Activated CD8-positive, alpha-beta T cell treated with anti-CD3 and anti-CD28 coated beads for 36 hours (primary cell): ENCODE measurements at places on chromosomes 11 and 22.

DNA sequence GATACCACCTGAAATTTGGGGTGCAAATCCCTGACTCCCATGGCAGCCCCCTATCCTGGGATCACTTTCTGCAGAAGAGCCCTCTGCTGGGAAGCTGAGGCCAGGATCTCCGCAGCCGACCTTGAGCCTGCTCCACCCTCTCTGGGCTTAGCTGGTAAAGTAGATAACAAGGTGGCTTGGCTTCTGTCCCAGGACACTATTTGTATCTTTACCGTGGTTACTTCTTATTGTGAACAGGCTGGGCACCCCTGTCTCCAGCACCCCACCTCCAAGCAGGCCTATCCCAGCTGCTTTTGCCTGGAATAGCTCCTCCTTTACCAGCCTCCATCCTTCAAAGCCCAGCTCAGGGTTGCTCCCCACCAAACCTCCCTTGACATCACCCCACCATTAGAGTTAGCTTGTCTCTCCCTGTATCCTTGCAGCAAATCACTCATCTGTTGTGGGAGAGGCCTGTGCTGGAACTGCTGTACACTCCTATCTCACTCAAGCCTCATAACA, 35.2 kb upstream of the P2RY2 start:
- DNase-seq: no peak

DNA sequence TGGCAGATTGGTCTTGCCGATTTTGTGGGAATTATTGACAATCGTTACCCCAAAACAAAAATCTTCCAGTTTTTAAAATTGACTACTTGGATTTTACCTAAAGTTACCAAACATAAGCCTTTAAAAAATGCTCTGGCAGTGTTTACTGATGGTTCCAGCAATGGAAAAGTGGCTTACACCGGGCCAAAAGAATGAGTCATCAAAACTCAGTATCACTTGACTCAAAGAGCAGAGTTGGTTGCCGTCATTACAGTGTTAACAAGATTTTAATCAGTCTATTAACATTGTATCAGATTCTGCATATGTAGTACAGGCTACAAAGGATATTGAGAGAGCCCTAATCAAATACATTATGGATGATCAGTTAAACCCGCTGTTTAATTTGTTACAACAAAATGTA, 37.2 kb downstream of the IGLL1 start:
- no peak for DNase-seq

- DNase-seq: no peak
Observed at GRCh38 chr22:46061501-46062231, 84.7 kb upstream of the WNT7B start.

GRCh38 chr11:3194016-3194816, 24.4 kb downstream of the MRGPRG start:
- no peak for DNase-seq

DNA sequence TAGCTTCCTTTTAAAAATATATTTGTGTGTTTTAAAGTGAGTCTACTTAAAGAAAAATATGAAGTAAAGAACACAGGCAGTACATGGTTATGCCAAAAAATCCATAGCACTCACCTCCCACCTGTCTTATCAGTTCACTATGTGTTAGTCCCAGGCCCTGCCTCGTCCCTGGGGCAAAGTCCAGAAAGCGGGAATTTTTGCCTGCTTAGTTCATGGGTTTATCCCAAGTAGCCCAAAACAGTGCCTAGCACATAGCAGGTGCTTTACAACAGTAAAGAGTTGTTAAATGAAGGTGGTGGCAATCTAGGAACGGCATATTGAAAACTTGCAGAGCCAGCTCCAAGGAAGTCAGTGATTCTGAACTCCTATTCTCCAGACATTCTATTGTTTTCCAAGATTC, 154.0 kb downstream of the MN1 start:
- DNase-seq: no peak

DNA sequence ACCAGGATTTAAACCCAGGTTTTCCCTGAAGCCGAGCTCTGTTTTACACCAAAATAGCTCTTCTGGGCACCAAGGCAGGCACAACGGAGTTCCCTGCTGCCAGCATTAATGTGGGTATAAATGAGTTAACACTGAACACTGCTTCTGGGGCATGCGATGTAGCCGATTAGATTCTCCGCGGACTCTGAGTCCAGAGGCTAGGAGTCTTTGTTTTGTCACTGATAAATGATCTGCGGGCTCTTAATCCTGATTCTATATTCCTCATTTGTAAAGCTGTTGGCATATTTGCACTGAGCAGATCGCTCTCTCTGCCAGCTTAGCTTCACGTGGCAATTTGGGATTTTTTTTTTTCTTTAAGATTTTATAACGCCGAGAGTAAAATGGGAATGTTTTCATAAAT, 16.8 kb upstream of the LDLRAD3 start:
- no peak for DNase-seq

GRCh38 chr11:13679768-13680167, 11.3 kb downstream of the FAR1 start:
- DNase-seq: no peak

- no peak for DNase-seq
Observed at GRCh38 chr22:17808693-17809403, 34.6 kb upstream of the BID start.

GRCh38 chr11:3022982-3023381, 30.9 kb upstream of the NAP1L4 start:
- no peak for DNase-seq

DNA sequence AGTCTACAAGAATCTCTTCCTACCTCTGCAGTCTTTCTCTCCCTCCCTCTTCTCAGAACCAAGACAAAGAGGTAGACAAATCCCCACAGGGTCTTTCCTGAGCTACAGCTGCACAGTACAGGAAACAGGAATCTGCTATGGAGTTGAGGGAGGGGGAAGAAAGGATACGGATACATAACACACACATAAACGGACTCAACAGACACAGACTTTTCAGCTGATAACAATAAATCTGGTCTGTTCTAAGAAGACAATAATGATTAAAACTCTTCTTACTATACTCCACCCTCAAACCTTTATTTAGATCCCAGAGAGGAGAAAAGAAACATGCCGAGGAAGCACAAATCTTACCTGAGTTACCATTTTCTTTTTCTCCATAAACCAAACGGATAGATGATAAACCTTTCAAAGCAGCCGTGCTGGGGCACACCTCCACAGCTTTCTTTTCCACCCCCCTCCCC, 122.2 kb downstream of the APOL5 start:
- DNase-seq: no peak

GRCh38 chr11:3169255-3170043, 4.3 kb upstream of the OSBPL5 start:
- peak; percentile 72 for DNase-seq

GRCh38 chr22:24514241-24515026, 19.3 kb downstream of the UPB1 start:
- DNase-seq: no peak

- DNase-seq: no peak
Observed at GRCh38 chr11:12402691-12403120, 25.3 kb downstream of the PARVA start.

- no peak for DNase-seq
Observed at GRCh38 chr11:9662273-9662672, 1.6 kb upstream of the SWAP70 start.

- no peak for DNase-seq
Observed at GRCh38 chr22:30871391-30872284, 96.9 kb downstream of the MORC2 start.

- DNase-seq: no peak
Observed at GRCh38 chr11:12800032-12800671, 125.9 kb downstream of the TEAD1 start.

DNA sequence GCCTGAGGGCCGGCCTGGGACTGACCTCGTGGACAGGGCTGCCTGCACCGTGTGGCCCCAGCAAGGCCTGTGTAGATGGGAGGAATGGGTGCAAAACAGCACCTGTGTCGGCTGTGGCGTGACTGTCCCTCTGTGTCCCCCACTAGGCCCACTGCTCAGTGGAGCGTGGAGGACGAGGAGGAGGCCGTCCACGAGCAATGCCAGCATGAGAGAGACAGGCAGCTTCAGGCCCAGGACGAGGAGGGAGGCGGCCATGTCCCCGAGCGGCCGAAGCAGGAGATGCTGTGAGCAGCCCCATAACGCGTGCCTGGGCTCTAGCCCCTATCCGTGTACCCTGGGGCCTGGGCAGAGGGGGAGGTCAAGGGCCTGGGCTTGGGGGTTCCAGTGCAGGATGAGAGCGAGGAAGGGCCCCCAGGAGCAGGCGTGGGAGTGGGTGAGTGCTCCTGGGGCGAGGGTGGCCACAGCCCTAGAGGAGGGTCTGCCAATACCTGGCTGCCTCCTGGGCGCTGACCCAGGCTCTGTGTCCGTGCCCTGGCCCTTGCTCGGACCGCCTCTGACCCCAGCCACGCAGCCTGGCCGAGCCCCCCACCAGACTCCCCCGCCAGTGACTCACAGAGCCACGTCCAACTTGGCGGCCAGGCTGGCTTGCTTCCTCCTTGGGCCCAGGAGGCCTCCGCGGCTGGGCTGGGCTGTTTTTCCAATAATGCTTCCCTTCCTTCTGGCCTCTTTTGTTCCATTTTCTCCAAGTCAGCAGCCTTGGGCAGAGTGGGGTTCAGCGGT, 11.6 kb downstream of the PRR33 start:
- peak; percentile 0 for DNase-seq

GRCh38 chr11:120859552-120860295, 164.2 kb upstream of the TBCEL start:
- no peak for DNase-seq

GRCh38 chr11:105236664-105237063, 97.1 kb upstream of the CARD18 start:
- no peak for DNase-seq

DNA sequence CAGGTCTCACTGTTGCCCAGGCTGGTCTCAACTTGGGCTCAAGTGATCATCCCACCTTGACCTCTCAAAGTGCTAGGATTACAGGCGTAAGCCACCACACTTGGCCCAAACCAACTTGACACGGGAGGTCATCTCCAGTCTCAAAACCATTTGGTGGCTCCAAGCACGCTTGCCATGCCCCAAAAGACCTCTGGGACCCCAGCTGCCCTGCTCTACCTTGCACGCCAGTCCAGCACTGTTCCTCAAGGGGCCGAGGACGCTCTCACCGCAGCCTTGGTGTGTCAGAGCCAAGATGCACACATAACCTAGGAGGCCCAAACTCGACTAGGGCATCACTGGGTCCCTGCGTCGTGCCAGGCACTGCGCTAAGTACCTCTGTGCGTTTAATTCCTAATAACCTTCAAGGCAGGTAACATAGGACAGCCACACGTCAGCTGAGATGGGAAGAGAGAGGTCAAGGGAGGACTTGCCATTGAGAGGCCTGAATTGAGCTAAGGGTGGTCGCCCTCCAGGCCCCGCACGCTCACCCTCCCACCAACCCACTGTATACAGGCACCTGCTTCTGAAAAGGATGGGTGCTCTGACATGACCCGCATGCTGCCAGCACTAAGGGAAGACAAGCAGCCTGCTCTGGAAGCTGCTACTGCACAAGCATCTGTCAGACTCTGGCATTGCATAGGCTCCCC, 4.6 kb upstream of the GAS2L1 start:
- DNase-seq: no peak

GRCh38 chr11:73141031-73141308, 1.1 kb downstream of the FCHSD2 start:
- peak; percentile 59 for DNase-seq

DNA sequence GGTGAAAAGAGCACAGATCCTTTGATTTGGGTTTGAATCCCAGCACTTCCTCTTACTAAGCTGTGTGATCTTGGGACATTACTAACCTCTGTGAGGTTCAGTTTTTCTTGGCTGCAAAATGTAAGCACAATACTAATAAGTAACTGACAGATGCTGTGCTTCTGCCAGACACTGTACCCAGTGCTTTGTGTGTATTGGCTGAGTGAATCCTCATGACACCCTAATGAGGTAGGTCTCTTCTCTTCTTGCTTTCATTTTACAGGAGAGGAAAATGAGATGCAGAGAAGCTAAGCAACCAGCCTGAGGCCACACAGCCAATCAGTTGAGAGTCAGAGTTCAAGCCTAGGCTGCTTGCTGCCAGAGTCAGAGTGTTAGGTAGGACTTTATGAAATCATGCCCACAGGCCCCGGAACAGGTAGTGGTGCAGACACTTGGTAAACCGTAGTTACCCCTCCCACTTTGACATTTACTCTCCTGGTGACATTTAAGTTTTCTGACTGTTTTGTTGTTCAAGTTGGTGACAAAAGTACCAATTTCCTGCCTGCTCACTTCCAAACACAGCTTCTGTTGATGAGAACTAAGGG, 21.2 kb downstream of the PTPRJ start:
- peak; percentile 93 for DNase-seq

DNA sequence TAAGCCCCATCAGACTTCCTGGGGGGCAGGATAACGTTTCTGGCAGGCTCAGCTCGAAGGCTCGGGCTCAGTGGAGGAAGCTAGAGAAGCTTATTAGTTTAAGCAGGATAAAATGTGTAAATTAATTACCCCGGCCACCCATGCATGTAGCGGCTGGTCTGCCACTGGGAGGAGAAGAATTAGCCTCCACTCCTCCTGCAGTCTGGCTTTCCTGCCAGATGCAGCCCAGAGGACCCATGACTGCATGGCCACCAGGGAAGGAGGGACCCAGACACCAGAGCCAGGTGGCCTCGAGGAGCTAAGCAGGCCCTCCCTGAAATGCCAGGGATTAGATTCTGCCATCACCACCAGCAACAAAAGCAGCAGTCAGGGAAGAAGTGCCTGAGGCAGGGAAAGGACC, 32.3 kb downstream of the TRIM29 start:
- no peak for DNase-seq

DNA sequence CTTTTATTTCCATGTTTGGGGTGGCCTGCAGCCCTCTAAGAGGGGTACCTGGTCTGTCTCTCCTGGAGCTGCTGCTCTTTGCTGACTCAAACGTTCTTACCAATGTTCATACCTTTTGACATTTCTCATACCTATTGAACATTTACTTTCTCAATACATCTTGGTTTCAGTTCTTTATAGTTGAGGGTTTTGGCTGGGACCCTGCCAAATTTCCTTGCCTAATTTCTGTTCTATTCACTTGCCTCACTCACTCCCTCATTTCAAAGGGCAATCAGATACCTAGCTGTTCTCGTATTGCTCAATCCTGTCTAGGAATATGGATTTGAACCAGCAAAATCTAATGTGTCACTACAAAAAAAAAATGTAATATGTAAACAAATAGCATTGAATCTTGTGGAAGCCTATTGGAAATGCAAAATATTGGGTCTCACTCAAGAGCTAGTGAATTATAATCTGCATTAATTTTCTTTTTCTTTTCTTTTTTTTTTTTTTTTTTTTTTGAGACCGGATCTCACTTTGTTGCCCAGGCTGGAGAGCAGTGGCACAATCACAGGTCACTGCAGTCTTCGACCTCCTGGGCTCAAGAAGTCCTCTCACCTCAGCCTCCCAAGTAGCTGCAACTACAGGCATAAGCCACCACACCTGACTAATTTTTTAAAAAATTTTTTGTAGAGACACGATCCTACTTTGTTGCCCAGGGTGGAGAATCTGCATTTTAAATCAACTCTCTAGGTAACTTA, 7.5 kb downstream of the OR6M1 start:
- DNase-seq: no peak

- DNase-seq: no peak
Observed at GRCh38 chr22:17438026-17438425, 68.8 kb downstream of the CECR2 start.

GRCh38 chr11:39367534-39367933, 2091.9 kb downstream of the LRRC4C start:
- no peak for DNase-seq
